ENCODE measurements at places on chromosomes 5 and 9.
A peak's percentile ranks its signal among the peaks of the same experiment; 100 is the strongest.

- DNase-seq: no peak
These were observed 805.7 kb upstream of the SEMA6A start for GRCh38 chr5:117380316-117380715.

DNA sequence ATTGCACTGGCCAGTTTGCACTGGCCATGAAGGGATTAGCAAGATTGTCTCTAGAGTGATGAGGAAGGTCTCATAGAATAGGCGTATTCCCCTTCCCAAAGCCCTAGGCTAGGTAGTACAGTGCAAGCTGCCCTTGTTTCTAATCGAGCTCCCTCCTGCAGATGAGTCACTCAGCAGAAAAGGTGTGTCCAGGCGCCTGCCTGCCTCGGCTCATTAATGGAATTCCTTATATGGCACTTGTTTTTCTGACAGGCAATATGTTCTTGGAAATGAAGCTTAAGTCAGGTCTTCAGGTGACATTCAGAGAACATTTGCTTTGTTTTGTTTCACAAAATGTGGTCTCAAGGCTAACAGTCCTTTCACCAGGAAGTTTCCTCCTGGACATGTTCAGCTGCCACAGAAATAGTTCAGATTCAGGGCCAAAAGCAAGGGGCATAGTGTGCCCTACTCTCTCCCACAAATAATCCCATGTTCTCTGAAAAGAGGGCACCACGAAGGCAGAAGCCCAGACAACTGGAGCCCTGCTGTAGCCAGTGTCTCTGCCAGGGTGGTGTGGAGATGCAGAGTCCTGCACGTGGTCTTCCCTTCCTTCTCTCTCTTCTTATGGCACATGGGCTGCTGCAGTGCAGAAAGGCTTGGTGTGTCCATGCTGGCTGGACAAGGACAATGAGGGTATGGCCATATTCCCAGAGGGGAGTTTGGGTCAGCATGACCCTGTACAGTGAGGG is 281.1 kb upstream of the MAP3K1 start:
- no peak for DNase-seq

- no peak for DNase-seq
These were observed 67.0 kb downstream of the PTTG1 start for GRCh38 chr5:160488394-160489325.

GRCh38 chr5:110377361-110377760 is 349.1 kb downstream of the TMEM232 start:
- DNase-seq: no peak

DNA sequence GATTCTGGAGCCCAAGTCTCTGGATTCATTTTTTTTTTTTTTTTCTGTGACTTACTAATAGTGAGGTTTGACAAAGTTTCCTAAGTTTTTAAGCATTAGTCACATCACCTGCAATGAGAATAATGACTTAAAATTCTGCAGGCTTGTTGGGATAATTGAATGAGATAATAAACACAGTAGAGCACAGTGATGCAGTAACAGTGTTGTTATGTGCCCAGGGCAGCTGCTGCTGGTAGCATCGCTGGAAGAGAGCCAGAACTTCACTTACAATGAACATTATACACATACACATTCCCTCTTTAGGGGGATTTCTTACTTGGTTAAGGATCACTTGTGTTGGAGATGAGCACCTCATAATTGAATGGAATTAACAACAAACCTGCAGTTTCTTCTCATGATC is 78.9 kb downstream of the ALDH7A1 start:
- no peak for DNase-seq

- no peak for DNase-seq
These were observed 8.0 kb downstream of the CEP72 start for GRCh38 chr5:620152-620551.

DNA sequence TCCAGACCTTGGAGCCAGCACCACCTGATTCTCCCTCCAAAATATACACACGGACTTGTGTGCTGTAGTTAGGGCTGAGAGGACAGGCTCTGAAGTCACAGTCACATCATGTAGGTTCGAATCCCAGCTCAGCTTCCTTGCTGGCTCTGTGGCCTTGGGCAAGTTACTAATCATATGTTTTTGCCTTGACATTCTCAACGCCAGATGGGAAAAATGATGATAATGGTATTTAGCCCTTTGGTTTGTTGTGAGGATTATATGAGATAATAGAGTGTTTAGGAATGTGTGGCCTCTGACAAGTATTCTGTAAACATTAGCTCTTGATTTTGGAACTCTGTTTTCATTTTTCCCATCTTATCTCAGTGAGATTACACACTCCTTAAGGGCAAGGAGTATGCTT is 72.5 kb downstream of the PLAC8L1 start:
- DNase-seq: no peak

GRCh38 chr5:125486634-125487033 is 740.2 kb upstream of the ZNF608 start:
- DNase-seq: no peak

GRCh38 chr5:134268019-134268601 is 42.2 kb upstream of the PPP2CA start:
- DNase-seq: no peak

DNA sequence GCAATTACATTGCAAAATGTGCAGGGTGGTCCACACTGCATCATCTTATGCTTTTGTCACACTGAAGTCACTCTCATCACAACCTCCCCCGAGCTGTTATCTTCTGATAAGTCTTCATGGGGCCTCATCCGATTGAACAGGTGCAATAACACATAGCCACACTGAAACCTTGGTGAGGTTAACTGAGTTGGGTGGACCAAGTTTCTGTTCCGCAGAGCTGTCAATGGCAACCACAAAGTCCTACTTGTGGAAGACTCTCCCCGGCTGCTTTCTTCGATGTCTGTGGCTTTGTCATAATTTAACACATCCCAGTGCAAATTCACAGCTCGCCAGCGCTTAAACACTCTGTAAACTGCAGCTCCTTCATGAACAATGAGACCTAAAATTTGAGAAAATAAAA is 112.2 kb downstream of the MARCHF11 start:
- DNase-seq: no peak

- DNase-seq: no peak
These were observed 195.8 kb upstream of the KLF4 start for GRCh38 chr9:107685376-107685775.

DNA sequence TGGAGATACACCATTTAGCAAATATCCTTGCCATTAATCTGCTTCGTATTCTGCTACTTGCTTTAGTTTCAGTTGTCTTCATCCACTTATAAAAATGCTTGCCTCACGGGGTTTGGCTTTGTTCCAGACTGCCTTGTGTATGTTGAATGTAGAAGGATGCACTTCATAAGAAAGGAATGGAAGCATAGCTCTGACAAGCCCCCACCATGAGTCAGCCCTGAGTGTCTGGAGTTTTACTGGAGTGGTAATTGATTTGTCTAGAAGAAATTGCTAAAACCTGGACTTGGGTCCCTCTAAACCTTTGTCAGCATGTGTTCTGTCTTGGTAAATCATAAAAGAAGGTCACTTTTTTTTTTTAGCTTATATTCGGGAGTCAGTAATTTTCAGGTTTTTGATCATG is 4.6 kb downstream of the TEX48 start:
- no peak for DNase-seq

DNA sequence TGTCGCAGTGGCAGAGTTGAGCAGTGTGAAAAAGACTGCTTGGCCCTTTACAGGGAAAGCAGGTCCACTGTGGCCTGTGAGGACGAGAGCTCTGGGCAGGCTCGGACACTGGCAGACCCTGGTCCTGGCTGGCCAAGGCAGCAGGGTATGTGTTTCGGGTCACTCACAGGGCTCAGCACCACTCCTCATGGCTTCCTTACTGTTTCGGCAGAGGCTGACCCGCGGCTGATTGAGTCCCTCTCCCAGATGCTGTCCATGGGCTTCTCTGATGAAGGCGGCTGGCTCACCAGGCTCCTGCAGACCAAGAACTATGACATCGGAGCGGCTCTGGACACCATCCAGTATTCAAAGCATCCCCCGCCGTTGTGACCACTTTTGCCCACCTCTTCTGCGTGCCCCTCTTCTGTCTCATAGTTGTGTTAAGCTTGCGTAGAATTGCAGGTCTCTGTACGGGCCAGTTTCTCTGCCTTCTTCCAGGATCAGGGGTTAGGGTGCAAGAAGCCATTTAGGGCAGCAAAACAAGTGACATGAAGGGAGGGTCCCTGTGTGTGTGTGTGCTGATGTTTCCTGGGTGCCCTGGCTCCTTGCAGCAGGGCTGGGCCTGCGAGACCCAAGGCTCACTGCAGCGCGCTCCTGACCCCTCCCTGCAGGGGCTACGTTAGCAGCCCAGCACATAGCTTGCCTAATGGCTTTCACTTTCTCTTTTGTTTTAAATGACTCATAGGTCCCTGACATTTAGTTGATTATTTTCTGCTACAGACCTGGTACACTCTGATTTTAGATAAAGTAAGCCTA is 15.7 kb downstream of the SQSTM1 start:
- no peak for DNase-seq

GRCh38 chr9:33452828-33453271 is 5.5 kb upstream of the AQP3 start:
- peak; percentile 83 for DNase-seq

- no peak for DNase-seq
These were observed 730 bp downstream of the ZMYND19 start for GRCh38 chr9:137589441-137590122.

DNA sequence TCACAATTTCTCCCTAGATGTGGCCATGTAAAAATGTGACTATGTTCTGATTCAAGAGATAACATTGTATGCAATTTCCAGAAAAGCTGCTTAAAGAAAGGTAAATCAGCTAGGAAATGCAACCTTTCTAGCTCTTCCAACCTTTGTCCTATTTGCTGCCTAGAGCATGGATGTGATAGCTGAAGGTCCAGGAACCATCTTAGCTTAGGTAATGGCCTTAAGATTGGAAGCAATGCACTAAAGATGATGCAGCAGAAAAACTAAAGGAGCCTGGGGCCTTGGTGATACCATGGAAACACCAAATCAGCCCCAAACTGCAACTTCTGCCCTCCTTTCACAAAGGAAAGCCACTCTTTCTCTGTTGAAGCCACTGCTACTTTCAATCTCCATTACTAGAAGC is 27.0 kb downstream of the CPLANE1 start:
- no peak for DNase-seq

GRCh38 chr5:145999208-145999607 is 62.8 kb downstream of the SH3RF2 start:
- no peak for DNase-seq

DNA sequence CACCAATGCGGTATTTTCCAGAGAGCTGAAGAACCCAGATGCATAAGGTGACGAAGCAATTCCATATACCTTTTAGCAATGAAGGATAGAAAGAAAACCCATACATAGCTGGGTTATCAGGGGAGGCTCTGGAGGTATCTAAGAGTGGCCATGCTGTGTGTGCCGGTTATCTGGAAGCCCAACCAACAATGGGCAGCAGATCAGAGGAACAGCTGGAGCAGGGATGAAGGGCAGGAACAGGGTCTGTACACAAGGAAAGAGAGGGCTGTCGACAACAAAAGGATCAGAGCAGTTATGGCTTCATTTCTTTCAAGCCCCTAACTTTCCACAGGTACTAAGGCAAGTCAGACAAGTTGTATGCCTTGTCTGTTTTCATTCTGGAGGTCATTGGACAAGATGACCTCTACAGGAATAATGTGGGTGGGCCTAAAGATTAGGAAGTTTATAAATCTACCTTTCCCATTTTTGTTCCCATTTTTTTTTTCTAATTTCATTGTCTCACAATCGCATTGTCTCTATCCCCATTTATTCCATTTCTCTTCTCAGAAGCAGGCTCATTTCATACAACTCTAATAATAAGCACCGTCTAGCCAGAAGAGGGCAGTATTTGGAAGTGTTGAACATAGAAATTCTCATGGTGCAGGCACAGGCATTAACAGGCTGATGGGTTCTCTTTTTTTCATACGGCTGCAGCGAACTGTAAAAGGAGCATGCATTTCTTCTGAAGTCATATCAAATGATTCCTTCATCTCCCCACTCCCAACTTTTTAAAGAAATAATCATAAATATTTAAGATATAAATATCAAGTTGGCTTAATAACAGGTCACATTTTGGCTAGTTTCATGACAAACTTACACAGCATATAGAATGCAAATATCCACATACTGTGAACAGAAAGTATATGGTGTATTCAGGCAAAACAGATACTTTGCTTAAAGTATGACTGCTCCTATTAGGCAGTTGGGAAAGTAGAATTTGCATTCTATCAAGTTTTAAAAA is 63.5 kb downstream of the ZNF474 start:
- peak; percentile 23 for DNase-seq

DNA sequence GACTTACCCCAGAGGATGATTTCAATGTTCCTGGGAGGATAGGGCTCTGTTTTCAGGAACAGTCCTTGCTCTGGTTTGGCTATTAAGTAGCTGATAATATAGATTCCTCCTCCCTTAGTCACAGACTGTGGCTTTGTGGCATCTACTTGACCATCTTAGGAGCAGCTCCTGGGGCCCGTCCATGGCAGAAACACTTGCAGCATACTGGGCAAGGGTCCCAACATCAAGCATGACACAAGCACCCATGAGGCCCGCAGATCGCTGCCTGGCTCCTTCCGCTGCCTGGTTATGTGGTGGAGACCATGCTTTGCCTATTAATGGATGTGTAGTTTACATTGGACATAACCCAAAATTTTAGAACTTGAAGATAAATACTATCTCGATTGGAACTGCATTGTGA is 170.1 kb downstream of the ICE1 start:
- DNase-seq: no peak

- no peak for DNase-seq
These were observed 123.0 kb upstream of the HAND1 start for GRCh38 chr5:154601014-154601413.

- peak; percentile 80 for DNase-seq
These were observed 32.1 kb downstream of the PTPA start for GRCh38 chr9:129143031-129143927.

DNA sequence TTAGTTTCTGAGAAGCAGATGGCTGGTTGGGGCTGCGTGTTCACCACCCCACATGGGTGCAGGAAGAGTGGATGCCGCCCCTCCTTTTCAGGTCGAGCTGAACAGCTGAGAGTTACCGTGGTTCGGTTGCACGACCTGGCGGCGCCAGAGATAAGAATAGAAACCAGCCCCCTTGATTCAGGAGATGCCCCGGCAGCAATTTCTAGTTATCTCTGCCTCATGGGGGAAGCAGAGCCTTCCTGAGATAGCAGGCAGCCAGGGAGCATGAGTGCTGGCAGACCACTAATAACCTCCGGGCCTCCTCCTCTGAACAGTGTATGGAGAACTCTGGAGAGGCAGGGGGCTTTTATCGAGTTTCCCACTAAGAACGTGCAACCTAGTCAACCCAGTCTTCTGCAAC is 177.8 kb downstream of the NSG2 start:
- DNase-seq: no peak

DNA sequence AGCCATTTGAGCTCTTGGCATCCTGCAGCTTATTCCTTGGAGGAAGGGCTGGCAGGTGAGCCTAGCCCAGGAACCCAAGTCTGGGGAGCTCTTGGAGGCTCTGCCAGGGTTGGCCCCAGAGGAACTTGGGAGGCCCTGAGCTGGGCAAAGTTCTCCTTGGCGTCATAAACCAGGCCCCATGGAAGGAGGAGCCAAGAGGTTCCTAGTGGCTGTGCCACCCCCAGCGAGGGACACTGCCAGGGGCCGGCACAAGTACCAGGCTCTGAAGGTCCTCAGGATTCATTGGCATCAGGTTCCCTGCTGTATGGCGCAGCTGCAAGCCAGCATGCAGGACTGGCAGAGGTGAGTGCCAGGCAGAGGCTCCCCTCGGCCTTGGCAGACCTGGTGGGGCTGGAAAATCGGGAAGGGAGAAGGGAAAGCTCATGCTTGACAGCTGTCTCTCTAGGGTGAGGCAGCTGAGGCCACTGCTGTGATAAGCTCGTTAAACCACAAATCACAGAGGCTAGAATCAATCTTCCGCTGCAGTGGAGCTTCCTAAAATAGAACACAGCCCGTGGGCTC is 54.6 kb upstream of the SYNPO start:
- peak; percentile 22 for DNase-seq

GRCh38 chr9:72633966-72634365 is 112.6 kb downstream of the TMC1 start:
- DNase-seq: no peak

GRCh38 chr5:149932445-149933350 is 11.9 kb downstream of the PDE6A start:
- DNase-seq: no peak

Measured in WERI-Rb-1 (cell line).